ENCODE measurements at places on chromosomes 4 and X.

DNA sequence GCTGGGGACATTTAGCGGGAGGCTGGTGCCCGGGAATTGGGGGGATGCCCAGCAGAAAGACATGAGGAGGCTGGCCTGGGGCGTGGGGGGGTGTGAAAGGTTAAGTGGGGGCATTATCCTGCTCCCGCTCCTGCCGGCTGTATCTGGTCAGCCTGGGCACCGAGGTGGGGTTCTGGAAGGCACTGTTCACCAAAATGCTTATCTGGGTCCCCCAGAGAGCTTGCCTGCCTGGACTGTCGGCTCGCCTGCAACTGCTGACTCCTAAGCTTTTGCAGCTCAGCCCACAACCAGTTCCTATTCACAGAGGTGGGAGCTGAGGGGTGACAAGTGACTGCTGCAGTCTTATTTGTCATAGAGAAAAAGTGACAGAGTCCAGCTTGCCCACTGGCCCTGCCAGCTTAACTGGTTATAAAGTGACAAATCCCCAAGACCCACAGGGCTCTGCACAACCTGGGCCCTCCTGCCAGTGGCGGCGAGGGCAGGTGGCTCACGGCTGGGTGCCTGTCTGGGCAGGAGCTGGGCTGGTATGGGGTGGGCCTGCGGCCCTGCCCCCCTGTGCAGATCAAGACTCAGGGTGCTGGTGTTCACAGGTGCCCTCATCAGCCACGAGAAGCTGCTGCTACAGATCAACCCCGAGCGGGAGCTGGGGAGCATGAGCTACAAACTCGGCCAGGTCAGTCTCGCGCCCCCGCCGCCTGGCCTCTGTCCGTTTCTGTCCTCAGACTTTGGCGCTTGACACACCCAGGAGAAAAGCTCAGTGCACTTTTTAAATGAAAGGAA, 23.7 kb upstream of the MSANTD1 start:
- DNase-seq: no peak

GRCh38 chr4:123661080-123661737, 264.6 kb downstream of the SPRY1 start:
- no peak for DNase-seq

DNA sequence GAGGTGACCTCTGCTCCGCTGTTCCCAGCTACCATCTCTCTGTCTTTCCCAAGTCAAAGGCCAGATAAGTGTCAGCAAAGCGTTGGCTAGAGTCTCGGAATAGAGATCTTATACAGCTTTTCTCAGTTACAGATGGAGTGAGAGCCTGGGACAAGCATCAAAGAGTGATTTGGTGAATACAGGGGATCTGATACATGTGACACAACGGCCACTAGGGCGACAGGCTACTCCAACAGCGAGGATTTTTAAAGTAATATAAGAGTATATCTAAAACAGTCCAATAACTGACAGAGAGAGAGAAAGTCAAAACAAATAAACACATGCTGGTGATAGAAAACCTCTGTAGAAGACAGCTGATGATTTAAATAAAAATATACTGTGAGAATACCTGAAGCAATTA, 433.1 kb upstream of the SMIM31 start:
- no peak for DNase-seq

DNA sequence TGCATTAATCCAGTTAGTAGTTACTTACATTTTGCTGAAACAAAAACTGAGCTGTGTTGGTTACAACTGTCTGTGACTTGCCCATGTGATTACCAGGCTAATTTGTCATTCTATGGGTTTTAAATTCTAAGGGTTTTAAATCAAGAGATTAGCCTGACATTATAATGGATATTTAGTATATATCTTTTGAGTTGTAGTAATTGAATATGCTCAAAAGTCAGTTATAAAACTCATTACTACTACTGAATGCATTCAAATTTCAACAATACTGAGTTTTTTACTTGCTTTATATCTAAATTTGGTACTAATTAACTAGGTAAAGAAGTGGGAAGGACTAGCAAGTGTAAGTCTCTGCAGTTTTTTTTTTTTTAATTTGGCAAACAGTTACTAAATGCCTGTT, 14.7 kb downstream of the LARP7 start:
- DNase-seq: no peak

DNA sequence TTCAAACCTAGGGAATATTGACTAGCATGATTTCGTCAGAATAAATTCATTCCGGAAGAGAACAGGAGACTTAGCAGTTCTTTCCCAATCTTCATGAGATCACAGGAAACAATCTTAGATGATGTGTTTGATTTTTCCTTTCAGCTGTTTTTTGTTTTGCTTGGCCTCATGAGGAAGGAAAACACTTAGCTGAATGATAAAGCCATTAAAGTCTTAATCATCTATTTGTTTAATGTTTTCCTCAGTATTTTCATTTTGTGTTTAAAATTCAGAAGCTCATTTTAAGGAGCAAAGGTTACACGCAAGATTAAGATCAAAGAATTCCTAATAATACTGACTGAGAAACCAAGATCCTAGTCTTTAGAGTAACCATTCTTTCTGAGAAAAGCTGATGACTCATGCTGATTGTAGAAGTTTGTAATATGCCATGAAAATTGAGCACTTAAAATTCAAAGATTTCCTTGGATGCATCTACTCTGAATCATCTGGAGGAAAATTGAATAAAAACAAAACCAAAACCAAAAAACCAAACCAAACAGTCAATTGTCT, 15.4 kb upstream of the TBC1D19 start:
- DNase-seq: no peak

DNA sequence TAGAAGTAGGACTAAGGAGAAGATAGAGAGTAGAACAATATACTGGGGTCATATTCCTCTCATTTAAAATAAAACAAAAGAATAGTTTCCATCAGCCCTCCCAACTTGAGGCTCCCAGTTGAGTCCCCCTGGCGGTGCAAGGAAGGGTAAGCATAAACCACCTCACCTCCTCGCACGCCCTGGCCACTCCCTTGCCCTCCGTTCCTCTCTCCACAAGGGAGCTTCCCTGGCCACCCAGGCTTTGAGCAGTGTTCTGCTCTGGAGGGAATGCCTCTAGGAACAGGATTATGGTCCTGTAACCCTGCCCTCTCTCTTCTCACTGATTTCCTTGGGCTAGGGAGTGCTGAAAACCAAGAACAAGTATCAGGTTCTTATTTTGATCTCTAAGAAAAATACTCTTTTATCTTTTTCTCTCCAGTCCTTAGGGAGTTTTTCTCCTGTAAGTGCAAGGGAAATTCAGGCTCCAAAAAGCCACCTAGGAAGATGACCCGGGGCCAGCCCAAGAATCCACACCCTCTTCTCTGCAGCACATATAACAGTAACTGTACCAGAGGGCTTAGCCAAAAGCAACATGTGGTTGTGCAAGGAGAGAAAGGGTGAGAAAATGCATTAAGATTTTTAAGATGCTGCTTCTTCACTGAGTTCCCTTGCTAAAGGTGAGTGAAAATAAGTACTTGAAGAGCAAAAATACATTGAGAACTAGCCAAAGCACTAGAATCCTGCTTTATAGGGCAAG, 69.9 kb downstream of the USP38 start:
- DNase-seq: no peak

- DNase-seq: no peak
Observed at GRCh38 chr4:39102297-39102696, 40.3 kb downstream of the KLHL5 start.

- DNase-seq: no peak
Observed at GRCh38 chr4:2485956-2486355, 17.1 kb downstream of the RNF4 start.

- no peak for DNase-seq
Observed at GRCh38 chrX:68018248-68019203, 414.8 kb downstream of the OPHN1 start.

DNA sequence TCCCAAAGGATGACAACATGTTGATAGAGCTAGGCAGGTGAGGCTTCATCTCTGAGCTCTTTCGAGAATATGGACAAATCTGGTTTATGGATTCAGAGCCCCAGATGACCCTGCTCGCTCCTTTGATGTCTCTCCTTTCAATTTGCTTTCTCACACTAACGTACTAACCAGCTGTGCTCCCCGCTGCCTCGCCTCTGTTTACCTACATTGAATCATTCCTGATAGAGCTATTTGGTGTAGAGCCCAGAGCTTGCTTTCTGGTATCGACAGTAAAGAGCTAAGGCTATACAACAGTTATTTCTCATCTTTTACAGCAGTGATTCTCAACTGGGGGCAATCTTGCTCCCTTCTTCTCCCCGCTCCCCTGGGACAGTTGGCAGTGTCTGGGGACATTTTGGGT, 8.9 kb upstream of the PHKA2 start:
- no peak for DNase-seq

GRCh38 chr4:176533159-176533558, 213.4 kb downstream of the SPCS3 start:
- no peak for DNase-seq

- no peak for DNase-seq
Observed at GRCh38 chr4:17876943-17877342, 66.2 kb downstream of the NCAPG start.

DNA sequence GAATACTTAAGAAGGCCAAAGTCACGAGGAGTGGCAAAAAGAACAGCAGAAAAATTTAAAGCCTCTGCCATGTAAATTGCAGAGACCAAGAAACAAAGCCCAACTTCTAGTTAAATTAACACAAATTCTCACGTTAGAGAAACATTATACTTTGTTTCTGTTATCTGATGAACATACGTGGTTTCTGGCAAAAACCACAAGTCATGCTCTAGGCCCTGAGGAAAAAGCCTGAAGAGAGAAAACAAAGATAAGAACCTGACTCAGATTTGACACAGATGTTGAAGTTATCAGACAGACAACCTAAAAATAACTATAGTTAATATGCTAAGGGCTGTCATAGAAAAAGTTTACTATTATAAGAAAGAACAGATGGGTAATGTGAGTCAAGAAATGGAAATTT, 149.1 kb upstream of the PCDH10 start:
- DNase-seq: no peak

- DNase-seq: no peak
Observed at GRCh38 chr4:154435895-154436294, 55.7 kb downstream of the DCHS2 start.

DNA sequence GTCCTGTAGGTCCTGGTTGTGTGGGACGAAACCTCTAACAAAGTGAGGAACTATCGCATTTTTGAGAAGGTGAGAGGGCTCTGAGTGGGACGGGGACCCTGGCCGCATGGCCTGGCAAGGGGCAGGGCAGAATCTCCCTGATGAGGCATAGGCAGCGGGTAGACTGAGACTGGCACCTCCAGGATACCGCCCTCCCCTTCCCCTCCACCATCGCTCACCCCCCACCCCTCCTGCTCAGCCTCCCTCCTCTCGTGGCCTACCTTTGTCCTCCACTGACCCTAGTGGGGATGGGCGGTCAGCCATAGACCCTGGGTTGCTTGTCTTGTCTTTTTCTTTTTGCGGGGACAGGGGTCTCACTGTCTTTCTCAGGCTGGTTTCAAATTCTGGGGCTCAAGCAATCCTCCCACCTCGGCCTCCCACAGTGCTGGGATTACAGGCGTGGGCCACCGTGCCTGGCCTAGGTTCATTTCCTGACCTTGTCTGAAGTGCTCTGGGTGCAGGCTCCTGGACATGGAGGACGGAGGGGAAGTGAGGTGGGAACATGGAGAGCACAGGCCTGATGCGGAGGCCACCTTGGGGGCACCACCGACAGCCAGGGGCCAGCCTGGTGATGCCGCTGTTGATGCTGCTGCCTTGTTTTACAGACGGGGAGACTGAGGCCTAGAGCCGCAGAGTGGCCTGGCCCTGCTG, 10.5 kb upstream of the ADD1 start:
- no peak for DNase-seq

- no peak for DNase-seq
Observed at GRCh38 chr4:11263208-11263607, 165.5 kb downstream of the HS3ST1 start.

DNA sequence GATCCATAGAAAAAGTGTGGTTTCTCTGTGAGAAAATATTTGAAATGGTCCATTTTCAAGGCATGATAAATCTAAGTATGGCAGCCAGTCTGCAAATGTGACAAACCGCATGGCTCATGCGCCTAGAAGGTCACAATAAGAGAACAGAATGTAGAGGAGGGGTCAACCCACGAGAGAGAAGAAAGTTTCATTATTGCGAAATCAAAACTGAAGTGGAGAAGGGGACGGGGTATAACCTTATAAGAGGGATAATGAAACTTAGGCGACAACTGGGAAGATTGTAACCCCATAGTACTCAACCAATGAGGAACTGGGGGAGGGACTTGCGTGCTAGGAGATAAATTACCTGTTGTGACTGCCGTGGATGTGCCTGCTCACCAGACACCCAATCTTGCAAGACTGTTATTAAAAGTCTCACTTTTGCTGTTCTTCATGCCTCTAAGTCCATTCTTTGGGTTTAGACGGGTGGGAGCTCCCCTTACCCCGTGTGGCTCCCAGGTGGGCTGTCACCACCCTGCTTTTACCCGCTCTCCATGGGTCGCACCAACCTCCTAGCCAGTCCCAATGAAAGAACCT, 21.3 kb upstream of the ZCCHC4 start:
- DNase-seq: no peak

- no peak for DNase-seq
Observed at GRCh38 chrX:18016941-18017340, 155.8 kb upstream of the RAI2 start.

DNA sequence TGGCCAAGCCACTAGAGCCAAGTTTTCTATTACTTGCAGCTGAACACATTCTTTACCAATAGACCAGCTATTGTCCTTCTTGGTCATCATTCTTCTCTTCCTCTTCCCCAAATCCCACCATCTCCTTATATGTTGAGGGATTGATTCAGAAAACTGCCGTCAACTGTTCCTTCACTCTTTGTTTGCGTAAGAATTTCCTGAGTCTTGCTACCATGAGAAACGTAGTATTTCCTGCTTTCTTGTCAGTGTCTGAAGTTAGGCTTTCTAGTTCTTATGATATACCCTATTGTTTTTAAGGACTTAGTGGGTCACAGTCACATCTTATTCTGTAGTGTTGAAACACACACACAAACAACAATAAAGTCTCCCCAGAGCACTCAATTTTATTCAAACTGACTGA, 20.1 kb downstream of the IGFBP7 start:
- DNase-seq: no peak

- DNase-seq: no peak
Observed at GRCh38 chr4:40669504-40669903, 39.8 kb upstream of the RBM47 start.

GRCh38 chr4:57147335-57148060, 37.3 kb upstream of the IGFBP7 start:
- DNase-seq: no peak

GRCh38 chrX:69144838-69145680, 20.2 kb downstream of the PJA1 start:
- DNase-seq: no peak

DNA sequence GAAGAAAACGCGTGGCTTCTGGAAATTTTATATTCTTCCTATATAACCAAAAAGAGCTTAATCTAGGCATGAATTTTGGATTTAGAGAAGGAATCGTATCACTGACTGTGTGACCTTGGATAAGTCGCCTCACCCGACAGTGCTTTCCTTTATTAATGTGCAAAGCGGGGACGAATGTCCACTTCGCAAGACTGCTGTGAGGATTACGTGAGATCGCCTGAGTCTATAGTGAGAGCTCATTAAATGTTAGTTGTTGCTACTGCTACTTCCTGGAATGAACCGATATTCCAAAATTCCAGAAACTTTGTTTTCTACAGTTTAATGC, 448 bp upstream of the TBC1D8B start:
- no peak for DNase-seq
